Activated CD4-positive, alpha-beta memory T cell treated with anti-CD3 and anti-CD28 coated beads for 36 hours (primary cell): ENCODE measurements at places on chromosomes 6 and 20. TPM values are rescaled to one million over a fixed set of nuclear protein-coding genes. Genes with fewer than 3 reads are reported as not detected.

- H3K27me3 ChIP-seq, result no peaks in the 10 kb centered on the region
- H3K4me3 ChIP-seq, result no peak overlapping the region
- peaks cover 2% of the 10 kb centered on the region for H3K36me3 ChIP-seq
- H3K4me1 ChIP-seq, result peaks cover 35% of the 10 kb centered on the region
- DNase-seq, result no peak
- H3K27ac ChIP-seq, result peak overlapping the region; percentile 60
These were observed 76.9 kb downstream of the HFE start for GRCh38 chr6:26164120-26164505.

The PRR18 gene
- total RNA-seq, result 0.17 TPM

- H3K27ac ChIP-seq, result no peak overlapping the region
- H3K4me3 ChIP-seq, result no peak overlapping the region
- H3K4me1 ChIP-seq, result no peaks in the 10 kb centered on the region
- DNase-seq, result no peak
- H3K36me3 ChIP-seq, result no peaks in the 10 kb centered on the region
These were observed 92.2 kb upstream of the MPC1 start for GRCh38 chr6:166474721-166475565.

DNA sequence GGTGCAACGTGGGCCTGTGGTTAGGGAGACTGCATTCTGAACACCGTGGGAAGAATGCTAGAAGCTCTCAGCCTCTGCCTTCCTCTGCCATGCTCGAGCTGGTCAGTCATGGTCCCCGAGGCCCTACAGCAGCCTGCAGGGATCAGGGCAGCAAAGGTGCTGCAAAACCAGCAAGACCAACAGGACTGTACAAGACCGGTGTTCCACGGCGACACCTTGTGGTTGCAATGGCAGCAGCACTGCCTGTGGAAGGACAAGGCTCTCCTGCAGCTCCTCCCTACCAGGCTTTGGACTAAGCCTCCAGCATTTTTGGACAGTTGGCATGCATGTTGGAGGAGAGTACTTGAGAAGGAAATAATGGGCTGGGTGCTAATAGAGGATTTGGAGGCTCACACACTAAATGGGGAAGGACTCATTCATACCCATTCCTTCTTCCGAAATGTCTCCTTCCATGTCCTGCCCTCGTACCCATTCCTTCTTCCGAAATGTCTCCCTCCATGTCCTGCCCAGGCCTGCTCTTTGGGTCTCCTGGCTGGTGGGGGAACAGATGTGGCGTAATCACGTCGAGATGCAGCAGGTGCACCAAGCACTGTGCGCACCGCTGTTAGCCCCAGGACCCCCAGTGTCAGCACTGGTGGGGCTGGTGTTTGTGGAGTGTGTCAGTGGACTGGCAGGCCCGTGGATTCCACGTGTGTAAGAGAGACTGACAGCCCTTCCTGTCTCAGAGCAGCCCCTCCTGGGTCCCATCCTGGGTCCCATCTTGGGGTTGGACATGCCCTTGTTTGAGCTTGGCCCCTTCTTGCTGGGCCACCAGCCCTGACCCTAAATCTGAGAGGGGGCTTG lies 18.6 kb upstream of the MYT1 start:
- H3K27ac ChIP-seq, result no peak overlapping the region
- peak; percentile 42 for DNase-seq
- no peaks in the 10 kb centered on the region for H3K4me1 ChIP-seq
- peaks cover 3% of the 10 kb centered on the region for H3K27me3 ChIP-seq
- peaks cover 5% of the 10 kb centered on the region for H3K36me3 ChIP-seq

DNA sequence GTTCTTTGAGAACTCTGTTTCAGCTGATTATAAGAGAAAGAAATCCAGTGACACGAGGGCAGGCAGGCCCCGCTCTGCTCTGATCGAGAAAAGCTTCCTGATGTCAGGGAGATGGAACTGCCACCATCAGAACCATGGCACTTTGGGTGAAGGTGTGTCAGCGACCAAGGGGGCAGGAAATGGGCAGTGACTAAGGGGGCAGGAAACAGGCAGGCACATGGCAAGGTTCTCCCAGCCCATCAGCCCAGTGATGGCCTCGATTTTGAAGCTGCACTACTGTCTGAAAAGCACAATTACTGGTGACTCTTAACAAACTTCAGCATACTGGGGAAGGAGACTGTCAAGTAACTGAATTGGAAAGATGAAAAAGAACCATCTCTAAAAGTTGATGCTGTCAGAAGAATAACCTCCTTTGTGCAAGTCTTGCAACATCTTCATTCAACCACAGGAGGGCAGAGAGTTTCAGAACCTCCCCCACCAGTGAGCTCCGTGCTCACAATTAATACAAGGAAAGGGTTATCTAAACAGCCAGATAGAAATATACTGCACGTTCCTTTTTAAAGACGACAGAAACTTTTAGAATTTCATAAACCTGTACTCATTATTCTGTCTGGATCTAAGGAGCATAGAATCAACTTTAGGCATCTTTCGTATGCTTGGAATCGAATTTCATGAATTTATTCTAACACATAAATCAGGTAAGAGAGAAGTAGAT lies 39.1 kb downstream of the TMX4 start:
- H3K27me3 ChIP-seq, result no peaks in the 10 kb centered on the region
- peak; percentile 44 for DNase-seq
- no peak overlapping the region for H3K4me3 ChIP-seq
- peaks cover 16% of the 10 kb centered on the region for H3K36me3 ChIP-seq

DNA sequence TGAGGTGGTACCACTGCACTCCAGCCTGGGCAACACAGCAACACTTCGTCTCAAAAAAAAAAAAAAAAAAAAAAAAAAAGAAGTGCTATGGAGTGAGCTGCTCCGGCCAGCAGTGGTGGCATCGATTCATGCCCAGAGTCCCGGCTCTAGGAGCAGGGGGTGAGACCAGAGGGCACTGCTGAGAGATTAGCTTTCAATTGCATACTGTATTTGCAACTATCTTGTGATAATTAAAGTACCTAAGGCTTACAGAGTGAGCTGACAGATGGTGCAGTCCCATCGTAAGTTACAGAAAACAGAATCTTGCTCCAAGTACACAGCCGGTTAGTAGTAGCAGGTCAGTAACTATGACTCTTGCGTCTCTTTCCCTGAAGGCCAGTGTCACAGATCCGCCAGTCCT lies 31.5 kb downstream of the TMEM14B start:
- no peak for DNase-seq
- H3K36me3 ChIP-seq, result peaks cover 33% of the 10 kb centered on the region
- H3K27ac ChIP-seq, result no peak overlapping the region
- no peaks in the 10 kb centered on the region for H3K4me1 ChIP-seq
- H3K27me3 ChIP-seq, result no peaks in the 10 kb centered on the region
- H3K4me3 ChIP-seq, result no peak overlapping the region

DNA sequence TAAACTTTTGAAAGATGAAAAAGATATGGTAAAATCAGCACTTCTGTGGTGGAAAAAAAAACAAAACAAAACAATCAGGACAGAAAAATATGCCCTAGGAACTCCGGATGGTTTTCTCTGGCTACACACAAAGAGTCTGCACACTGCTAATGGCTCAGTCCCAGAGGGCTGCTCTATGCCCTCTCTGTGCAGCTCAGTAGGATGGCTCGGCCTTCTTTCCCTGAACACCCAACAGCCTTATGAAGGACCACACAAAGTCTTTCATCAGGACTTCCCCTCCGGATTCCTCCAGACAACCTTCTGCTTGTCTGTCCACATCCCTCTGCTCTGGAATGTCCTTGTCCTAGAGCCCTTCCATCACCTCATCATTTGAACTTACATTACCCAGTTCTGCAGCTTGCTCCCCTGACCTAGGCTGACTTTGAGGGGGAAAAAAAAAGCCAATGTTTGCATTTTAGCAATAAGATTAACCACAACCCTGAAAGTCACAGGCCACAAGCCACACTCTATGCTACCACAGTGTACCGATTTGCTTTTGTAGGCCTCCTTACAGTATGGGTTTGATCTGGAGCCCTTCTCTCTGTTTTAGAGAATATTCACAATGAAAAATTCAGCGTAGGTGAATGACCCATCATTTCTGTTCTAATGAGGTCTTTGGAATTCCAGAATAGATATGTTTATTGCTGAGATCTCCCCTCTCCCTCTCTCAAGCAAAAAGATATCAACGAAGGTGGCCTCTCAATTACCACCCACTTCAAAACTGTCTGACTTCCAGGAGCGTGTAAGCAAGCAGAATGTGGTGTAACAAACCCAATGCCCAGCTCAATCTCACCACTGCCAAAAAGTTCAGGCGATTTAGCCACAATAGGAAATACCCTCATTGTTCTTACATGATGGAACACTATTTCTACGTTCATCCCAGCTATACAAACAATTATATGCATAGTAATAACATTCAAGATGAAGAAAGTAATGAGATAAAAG lies 164.0 kb downstream of the GMDS start:
- peaks cover 32% of the 10 kb centered on the region for H3K36me3 ChIP-seq
- no peak overlapping the region for H3K4me3 ChIP-seq
- peaks cover 26% of the 10 kb centered on the region for H3K4me1 ChIP-seq
- no peak overlapping the region for H3K27ac ChIP-seq
- no peaks in the 10 kb centered on the region for H3K27me3 ChIP-seq

GRCh38 chr6:45783716-45784115 lies 231.9 kb downstream of the CLIC5 start:
- H3K36me3 ChIP-seq, result no peaks in the 10 kb centered on the region
- DNase-seq, result no peak
- H3K27me3 ChIP-seq, result no peaks in the 10 kb centered on the region
- H3K27ac ChIP-seq, result no peak overlapping the region
- no peak overlapping the region for H3K4me3 ChIP-seq
- no peaks in the 10 kb centered on the region for H3K4me1 ChIP-seq

DNA sequence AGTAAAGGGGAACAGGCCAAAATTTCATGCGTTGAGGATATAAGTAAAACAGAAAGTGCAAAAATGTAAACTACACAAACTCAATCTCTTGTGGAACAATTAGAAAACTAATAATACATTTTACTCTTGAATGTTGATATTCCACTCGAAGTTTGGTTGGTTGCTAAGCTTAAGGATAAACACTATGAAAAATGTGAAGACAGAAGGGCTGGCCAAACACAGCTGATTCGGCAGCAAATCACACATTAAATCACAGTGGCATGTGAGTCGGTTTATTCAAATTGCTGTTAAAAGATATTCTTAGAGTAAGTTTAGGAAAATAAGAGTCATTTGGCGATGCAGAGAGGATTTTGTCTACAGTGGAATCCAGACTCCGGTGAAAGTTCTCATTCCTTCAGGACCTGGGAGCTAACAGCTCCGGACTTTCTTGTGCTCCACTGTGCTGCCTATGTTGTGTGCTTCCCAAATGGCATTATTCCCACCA lies 1.4 kb upstream of the EPM2A start:
- H3K27me3 ChIP-seq, result no peaks in the 10 kb centered on the region
- no peaks in the 10 kb centered on the region for H3K36me3 ChIP-seq
- H3K4me1 ChIP-seq, result peaks cover 14% of the 10 kb centered on the region

GRCh38 chr6:398065-398464 lies 6.5 kb downstream of the IRF4 start:
- H3K4me3 ChIP-seq, result peak overlapping the region; percentile 73
- H3K27me3 ChIP-seq, result peaks cover 5% of the 10 kb centered on the region
- peak overlapping the region; percentile 80 for H3K27ac ChIP-seq
- peaks cover 86% of the 10 kb centered on the region for H3K4me1 ChIP-seq
- DNase-seq, result no peak
- H3K36me3 ChIP-seq, result peaks cover 91% of the 10 kb centered on the region

The TMEM181 gene
- total RNA-seq, result 11.6 TPM

GRCh38 chr6:101668496-101669030 lies 275.1 kb downstream of the GRIK2 start:
- H3K4me3 ChIP-seq, result no peak overlapping the region
- no peaks in the 10 kb centered on the region for H3K27me3 ChIP-seq
- H3K27ac ChIP-seq, result no peak overlapping the region
- DNase-seq, result no peak
- no peaks in the 10 kb centered on the region for H3K4me1 ChIP-seq

DNA sequence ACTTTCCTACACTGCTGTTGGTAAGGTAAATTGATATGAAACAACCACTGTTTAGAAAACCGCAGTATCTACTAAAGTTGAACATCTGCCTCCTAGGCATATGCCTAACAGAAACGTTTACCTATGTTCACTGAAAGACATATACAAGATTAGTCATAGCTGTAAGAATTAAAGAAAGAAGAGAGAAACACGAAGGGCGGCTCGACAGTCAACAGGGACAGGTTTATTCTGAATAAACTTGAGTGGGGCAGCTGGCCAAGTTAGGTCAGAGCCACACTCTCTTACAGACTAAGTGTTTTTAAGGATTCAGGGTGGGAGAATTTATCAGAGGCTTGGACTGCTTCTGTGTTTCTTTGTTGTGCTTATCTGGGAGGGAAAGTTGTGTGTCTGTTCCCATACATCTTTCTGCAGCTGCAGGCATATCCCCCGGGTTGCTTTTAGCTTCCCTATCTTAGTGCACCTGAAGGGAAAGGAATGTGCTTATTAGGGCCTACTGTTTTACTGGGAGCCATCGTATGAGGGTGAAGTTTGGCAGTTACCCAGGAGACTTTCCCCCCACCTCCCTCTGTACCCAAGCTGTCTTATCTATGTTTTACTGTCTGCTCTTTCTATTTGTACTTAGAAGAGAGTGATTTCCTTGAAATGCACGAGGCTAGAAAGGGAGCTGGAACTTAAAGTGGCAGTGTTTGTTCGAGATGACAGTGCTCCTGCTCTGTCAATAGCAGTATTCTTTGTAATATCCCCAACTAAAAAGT lies 20.4 kb downstream of the PROCR start:
- DNase-seq, result no peak
- H3K27me3 ChIP-seq, result no peaks in the 10 kb centered on the region
- H3K4me3 ChIP-seq, result no peak overlapping the region

- H3K36me3 ChIP-seq, result no peaks in the 10 kb centered on the region
- H3K27me3 ChIP-seq, result peaks cover 3% of the 10 kb centered on the region
- H3K4me1 ChIP-seq, result no peaks in the 10 kb centered on the region
- no peak for DNase-seq
These were observed 17.7 kb downstream of the HCK start for GRCh38 chr20:32069711-32070110.

The SLC22A7 gene
- total RNA-seq, result not detected

The SLC22A16 gene
- total RNA-seq, result not detected

- H3K27ac ChIP-seq, result no peak overlapping the region
- no peaks in the 10 kb centered on the region for H3K4me1 ChIP-seq
- no peak for DNase-seq
- no peaks in the 10 kb centered on the region for H3K36me3 ChIP-seq
- peaks cover 3% of the 10 kb centered on the region for H3K27me3 ChIP-seq
These were observed 91.4 kb downstream of the THBS2 start for GRCh38 chr6:169162249-169162648.

- H3K4me3 ChIP-seq, result no peak overlapping the region
- no peaks in the 10 kb centered on the region for H3K36me3 ChIP-seq
- H3K4me1 ChIP-seq, result peaks cover 4% of the 10 kb centered on the region
- H3K27ac ChIP-seq, result no peak overlapping the region
These were observed 9.7 kb downstream of the TIAM2 start for GRCh38 chr6:155004576-155005372.

GRCh38 chr6:170294298-170294730 lies 3.4 kb upstream of the DLL1 start:
- peaks cover 32% of the 10 kb centered on the region for H3K4me1 ChIP-seq
- no peak for DNase-seq
- H3K4me3 ChIP-seq, result no peak overlapping the region
- H3K27me3 ChIP-seq, result peaks cover 46% of the 10 kb centered on the region
- H3K27ac ChIP-seq, result no peak overlapping the region

- H3K36me3 ChIP-seq, result no peaks in the 10 kb centered on the region
- no peak overlapping the region for H3K4me3 ChIP-seq
- DNase-seq, result no peak
- no peak overlapping the region for H3K27ac ChIP-seq
- peaks cover 24% of the 10 kb centered on the region for H3K27me3 ChIP-seq
- peaks cover 1% of the 10 kb centered on the region for H3K4me1 ChIP-seq
These were observed 58.5 kb upstream of the ATXN1 start for GRCh38 chr6:16819752-16820151.

The CYP39A1 gene
- total RNA-seq, result not detected
